ENCODE measurements at places on chromosomes 1 and 21.
A peak's percentile ranks its signal among the peaks of the same experiment; 100 is the strongest.

GRCh38 chr21:28975397-28975796, 17.3 kb downstream of the LTN1 start:
- DNase-seq, result no peak

- no peak for DNase-seq
Observed at GRCh38 chr1:176957603-176958002, 206.9 kb downstream of the ASTN1 start.

- DNase-seq, result no peak
Observed at GRCh38 chr1:180028864-180029263, 74.3 kb downstream of the CEP350 start.

GRCh38 chr1:155004352-155005075, 1.9 kb downstream of the ZBTB7B start:
- no peak for DNase-seq

GRCh38 chr1:230643908-230644307, 1.6 kb downstream of the COG2 start:
- no peak for DNase-seq

DNA sequence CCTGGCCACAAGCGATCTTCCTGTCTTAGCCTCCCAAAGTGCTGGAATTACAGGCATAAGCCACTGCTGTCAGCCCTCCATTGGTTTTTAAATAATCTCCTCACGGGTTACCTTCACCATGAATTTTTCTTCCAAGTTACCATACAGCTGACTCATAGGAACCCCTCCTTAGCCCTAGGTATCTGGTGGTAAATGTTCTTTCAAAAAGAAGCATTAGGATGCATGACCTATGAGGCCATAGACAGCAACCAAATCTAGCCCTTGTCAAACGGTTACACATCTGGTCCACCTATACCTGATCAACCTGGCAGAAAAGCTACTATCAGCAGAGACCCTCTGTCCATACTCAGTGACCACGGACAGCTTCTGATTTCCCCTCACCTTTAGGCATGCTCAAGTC, 12.7 kb upstream of the DEGS1 start:
- no peak for DNase-seq

DNA sequence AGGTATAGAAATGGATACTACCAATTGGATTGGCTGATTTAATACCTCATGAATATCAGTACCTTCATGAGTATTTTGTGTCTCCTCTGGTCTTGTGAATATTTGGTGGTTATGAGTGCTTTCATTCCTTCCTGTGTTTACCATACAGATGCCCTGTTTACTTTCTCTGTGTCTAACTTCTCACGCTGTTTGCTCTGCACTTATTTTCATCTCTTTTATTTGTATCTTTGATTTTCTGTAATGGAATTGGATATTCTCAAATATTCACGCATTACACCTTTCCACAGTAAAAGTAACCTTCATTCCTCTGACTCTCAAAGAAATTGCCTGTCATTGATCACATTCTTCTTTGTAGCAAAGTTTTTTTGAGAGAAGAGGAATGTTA, 16.8 kb downstream of the CNST start:
- no peak for DNase-seq

- no peak for DNase-seq
Observed at GRCh38 chr1:4004635-4005430, 104.8 kb upstream of the C1orf174 start.

- no peak for DNase-seq
Observed at GRCh38 chr1:85549244-85549643, 31.3 kb upstream of the CCN1 start.

- no peak for DNase-seq
Observed at GRCh38 chr1:11984576-11984975, 4.3 kb downstream of the MFN2 start.

- DNase-seq, result no peak
Observed at GRCh38 chr1:155247667-155248553, 7.4 kb downstream of the ENTREP3 start.

DNA sequence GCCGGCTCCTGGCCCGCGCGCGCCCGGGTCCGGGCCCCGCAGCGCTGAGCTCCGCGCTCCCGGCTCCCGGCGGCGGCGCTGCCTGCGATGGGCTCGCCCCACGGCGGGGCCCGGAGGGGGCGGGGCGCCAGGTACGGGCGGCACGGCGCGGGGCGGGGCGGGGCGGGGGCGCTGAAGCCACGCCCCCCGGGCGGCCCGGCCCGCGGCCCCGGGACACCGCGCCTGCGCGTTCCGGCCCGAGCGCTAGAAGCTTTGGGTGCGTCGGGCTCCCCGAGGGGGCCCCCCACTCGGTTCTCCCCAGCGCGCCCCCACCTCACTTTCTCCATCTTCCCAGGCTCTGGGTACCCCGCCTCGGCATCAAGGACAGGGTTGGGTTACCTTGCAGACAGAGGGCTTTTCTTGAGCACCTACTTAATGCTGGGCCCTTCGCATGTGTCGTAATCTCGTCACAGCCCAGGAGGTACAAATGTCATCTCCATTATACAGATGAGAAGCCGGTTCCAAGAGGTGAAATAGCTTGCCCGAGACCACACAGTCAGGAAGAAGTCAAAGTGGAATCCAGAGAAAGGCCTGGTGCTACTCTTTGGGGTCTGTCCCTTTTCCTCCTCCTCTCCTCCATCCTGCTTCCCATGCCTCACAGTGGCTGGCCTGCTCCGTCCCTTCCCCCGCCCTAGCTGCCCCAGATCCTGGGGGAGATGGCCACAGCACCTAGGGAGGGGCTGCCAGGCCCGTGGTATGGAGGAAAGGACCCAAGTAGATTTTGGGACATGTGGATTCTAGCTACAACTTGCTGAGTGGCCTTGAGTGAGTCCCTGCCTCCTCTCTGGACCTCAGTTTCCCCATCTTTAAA, 46.5 kb downstream of the RAP1GAP start:
- peak; percentile 21 for DNase-seq

GRCh38 chr21:29104239-29104708, 26.2 kb upstream of the MAP3K7CL start:
- DNase-seq, result no peak

GRCh38 chr1:78223417-78224215, 177.8 kb downstream of the GIPC2 start:
- no peak for DNase-seq
